ENCODE measurements at places on chromosomes 3 and 15. TPM values are rescaled to one million over a fixed set of nuclear protein-coding genes. Genes with fewer than 3 reads are reported as not detected.

The MED12L gene
- 6.1 TPM for total RNA-seq

The CNTN6 gene
- 11.8 TPM for total RNA-seq

The CHDH gene
- 1.2 TPM for total RNA-seq

The MB21D2 gene
- 106 TPM for total RNA-seq

The BLM gene
- total RNA-seq, result 3.3 TPM

The ADGRG7 gene
- not detected for total RNA-seq

The MESP1 gene
- total RNA-seq, result 2.0 TPM

The MKRN2OS gene
- total RNA-seq, result not detected

The GOLGA8H gene
- 0.41 TPM for total RNA-seq

GRCh38 chr3:138271189-138271794 is 58.4 kb downstream of the NME9 start:
- no peak for DNase-seq

DNA sequence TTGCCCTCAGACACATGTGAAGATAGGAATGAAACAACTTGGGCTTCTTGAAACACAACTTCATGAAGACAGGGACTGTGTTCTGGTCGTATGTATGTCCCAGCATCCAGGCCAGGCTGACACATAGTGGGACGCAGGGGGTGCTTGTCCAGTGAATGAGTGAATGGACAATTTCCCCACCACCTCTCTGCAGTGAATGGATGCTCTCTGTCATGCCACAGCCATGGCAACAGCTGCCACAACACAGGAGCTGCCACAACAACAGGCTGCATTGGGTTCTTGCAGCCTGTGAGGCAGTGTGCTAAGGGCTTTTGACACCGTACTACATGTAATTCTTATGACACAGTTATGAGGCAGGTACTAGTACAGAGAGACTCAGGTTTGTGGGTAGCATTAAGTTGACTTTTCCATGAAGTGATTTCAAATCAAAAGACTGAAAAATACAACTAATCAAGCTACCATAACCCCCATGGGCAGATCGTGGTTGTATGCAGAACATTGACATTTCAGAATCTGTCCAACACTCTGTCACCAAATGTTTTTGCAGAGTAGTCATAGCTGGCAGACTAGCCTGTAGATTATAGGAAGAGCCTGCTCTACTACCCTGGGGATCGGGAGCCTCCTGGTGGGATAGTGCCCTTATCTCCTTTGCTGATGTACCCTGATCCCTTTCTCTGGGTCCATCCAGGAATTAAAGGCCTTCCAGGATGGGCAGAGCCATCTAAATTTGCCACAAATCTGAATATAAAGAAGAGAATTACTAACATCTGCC is 40.8 kb downstream of the CLSTN2 start:
- no peak for DNase-seq

GRCh38 chr15:40293905-40294895 is 11.3 kb upstream of the ANKRD63 start:
- DNase-seq, result peak; percentile 58

DNA sequence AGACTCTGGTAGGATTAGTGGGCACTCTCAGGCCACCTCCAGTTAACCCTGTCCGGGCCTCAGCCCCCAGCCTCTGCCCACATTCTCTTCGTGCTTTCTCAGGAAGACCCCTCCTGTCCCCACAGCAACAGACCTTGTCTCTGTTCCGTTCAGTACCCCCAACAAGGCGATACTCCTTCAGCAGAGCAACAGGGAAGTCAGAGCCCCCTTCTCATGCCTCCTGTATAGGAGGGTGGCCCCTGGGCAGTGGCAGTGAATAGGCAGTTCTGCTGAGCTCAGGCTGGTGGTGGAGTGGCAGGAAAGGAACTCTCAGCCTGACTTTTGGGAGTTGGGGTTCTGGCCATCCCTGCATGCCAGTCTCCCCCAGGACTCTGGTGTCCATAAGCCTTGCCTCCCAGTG is 513 bp downstream of the SEMA3B start:
- no peak for DNase-seq

GRCh38 chr3:188695241-188695640 is 476.5 kb upstream of the TPRG1 start:
- no peak for DNase-seq

- DNase-seq, result no peak
Measured at GRCh38 chr3:175518459-175518858, 659.3 kb downstream of the NAALADL2 start.

DNA sequence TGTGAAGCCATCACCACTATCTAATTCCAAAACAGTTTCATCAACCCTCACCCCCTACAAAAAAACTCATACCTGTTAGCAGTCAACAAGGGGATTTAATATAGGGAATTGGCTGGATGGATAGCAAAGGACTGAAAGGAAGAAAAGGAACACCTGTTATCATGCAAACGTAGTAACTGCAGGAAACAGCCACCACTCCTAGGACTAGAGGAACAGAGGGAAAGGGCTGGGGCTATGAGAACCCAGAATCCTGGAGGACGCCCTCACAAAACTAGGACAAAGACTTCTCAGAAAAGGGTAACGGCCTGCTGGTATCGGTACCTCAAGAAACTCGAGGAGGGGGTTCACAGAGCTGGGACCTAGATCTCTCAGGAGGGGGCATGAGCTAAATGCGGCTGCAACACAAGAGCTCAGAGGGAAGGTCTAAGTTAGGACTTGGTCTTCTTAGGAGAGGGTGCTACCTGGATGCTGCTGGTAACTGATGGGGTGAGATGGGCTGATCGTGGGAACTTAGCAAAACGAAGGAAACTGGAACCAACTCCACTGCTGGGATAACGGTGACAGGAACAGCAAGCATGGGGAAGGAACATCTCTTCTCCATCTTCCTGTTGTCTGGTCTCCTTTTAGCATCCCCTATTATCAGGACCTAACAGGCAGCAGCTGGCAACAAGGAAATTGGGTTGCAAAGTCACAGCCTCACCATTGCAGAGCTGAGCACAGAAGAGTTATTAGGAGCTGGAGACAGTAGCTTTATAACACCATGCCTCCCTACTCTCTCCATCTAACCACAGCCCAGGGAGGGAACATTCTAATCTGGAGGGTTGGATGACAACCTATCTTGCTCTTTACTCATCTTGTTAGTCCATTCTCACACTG is 147.7 kb downstream of the UACA start:
- no peak for DNase-seq

DNA sequence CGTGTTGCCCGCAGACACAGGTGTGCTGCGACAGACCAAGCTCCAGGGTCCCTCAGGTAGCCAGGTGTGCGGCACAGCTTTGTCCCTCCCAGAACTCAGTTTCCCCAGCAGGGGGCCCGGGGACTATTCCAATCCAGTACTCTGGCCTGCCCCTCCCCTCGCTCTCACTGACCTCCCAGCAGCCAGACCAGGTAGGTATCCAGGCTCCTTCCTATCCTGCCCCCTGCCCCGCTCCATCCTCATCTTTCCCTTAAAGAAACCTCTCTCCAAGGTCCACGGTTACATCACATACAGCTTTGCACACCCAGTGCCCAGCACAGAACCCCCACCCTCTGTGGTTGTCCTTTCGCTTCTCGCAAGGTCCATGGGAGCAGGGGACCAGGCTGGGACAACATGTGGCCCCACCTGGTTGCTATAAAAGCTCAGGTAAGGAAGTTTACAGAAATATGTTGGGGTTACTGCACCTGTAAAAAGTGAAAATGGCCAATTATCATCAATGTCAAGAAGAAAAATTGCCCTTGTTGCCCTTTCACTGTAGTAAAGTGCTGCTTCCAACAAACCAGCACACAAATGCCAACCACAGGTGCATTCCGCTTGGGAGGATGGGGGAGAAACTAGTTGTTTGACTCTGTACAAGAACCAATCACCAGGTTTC is 7.3 kb upstream of the CYP11A1 start:
- no peak for DNase-seq

- no peak for DNase-seq
Measured at GRCh38 chr3:126109880-126110235, 25.9 kb upstream of the SLC41A3 start.

DNA sequence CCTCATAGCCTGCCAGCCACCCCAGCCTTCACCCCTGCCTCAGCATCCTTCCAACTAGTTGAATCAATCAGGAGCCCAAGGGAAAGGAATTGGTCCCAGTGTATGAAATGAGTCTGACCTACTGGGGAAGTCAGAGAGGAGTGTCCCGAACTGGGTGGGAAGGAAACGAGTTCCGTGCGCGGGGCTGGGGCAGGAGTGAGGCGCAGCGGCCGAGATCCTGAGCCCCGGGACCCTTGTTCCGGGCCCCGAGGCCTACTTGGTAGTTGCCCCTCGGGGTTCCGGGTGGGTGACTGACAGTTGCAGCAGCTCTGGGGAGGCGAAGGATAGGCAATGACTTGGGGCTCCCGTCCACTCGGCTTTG is 1.1 kb upstream of the PLCL2 start:
- DNase-seq, result no peak

GRCh38 chr15:76078285-76078877 is 18.6 kb downstream of the TMEM266 start:
- DNase-seq, result no peak

DNA sequence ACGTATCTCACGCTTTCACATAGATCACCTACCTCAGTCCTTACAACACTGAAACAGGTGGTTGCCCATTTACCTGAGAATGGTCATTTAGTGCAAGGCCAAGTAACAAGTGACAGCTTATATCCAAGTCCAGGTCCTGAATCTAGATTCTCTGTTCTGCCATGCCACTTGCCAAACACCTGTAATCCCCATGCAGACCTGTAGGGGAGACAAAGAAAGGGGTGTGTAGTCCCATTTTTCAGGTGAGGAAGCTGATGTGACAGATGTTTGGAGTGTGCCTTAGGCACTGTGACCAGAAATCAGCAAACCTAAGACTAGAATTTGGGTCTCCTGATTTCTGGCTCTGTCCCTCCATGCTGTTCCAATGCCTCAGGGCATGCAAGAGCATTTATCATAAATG is 12.7 kb downstream of the ZNF35 start:
- no peak for DNase-seq

DNA sequence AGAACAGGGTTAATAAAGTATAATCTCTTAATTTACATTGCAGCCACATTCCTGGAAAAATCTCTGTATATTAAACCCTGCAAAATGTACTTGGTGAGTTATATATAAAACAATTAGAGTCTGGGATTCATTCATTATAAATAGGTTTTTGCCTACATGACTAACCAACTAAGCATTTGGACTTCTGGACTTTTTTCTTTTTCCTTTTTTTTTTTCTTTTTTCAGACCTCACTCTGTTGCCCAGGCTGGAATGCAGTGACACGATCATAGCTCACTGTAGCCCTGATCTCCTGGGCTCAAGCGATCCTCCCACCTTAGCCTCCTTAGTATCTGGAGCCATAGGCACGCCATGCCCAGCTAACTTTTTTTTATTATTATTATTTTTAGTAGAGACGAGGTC is 4.5 kb downstream of the DNAJC13 start:
- DNase-seq, result no peak

- DNase-seq, result no peak
Measured at GRCh38 chr3:31960793-31961431, 20.1 kb downstream of the OSBPL10 start.

GRCh38 chr3:58214484-58215316 is 3.9 kb upstream of the DNASE1L3 start:
- DNase-seq, result no peak

GRCh38 chr15:25556136-25556535 is 117.3 kb upstream of the UBE3A start:
- DNase-seq, result no peak

DNA sequence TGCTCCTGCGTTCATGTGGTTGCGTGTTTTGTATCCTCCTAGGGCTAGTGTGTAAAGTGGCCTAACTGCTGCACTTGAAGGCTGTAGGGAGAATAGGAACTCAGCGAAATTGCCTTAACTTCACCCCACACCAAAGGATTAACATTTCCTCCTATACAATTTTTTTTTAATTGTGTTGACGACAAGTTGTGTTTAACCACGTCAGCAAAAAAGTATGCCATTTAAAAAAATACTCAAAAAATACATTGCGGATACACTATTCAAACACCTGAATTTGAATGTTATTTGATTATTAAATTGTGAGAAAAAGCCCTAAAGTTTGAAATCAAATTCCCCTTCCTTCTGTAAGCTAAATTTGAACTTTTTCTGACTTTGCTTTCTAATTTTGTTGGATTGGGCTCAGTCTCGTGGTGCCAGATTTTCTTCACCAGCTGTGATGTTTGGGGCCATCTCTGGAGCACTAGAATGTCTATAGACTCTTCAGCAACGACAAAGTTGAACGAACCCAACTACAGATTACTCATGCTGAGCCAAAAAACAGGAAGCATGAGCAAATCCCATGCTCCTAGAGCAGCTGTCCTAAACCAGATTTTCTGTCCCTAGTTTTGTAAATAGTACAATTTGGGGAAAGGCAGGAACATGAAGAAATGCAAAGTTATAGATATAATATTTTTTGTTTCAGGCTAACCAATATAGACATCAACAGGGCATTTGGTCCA is 8.1 kb upstream of the SLC9A9 start:
- DNase-seq, result no peak

DNA sequence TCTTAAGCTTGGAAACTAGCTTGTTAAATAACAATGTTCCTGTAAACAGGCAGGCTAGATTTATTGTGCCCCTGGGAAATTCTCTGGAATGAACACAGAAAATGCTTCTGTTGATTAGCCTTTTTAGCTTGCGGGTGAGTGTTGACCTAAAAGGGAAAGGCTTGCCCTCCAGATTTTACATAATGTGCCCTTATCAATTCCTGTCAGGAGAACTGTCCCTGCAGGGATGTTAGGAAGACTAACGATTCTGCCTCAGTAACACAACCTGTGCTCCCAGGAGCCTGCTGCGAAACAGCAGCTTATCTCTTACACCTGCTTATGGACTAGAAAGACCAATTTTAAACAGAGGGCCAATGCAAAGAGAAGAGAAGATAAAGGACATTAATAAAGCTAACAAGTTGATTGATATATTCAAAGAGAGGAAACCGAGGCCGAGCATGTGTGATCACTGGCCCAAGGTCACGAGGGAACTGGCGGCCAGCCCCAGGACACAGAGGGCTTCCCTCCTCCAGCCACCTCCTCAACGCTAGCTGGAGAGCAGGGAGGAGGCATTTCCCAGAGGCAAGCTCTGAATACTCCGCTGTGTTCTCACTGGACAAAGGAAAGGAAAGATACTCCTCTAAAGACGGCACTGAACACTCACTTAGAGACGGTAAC is 48.4 kb upstream of the TJP1 start:
- no peak for DNase-seq

GRCh38 chr3:157807280-157807679 is 298.9 kb downstream of the SHOX2 start:
- no peak for DNase-seq

GRCh38 chr3:71438904-71439303 is 144.6 kb downstream of the FOXP1 start:
- DNase-seq, result no peak

DNA sequence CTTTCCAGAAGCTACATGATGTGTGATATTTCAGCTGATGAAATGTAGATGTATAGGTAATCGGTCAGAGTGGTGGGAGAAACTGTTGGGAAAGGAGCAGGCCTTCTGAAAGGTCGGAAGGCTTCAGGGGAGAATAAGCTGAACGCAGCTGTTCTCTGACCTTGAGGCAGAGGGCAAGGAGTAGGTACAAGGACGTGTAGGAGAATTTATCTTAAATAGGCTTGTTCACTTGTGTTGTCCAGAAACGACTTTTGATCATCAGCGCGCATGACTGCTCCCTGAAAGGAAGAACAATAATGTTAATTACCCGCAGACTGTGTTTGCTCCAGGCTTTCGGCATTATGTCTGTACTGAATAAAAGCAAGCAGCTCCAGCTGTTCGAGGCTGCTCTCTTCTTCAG is 39.6 kb downstream of the GPR160 start:
- no peak for DNase-seq

GRCh38 chr3:138180375-138181029 is 5.8 kb upstream of the DBR1 start:
- DNase-seq, result no peak
